Right cardiac atrium (tissue), 5 donors: ENCODE measurements at places on chromosomes 4 and X. TPM values are rescaled to one million over a fixed set of nuclear protein-coding genes. Genes with fewer than 3 reads are reported as not detected.

FBXW7 gene
- total RNA-seq = 41.6 TPM

SYN1 gene
- total RNA-seq = 8.6 TPM

- DNase-seq = no peak
Observed at GRCh38 chr4:89439533-89439932, 131.9 kb upstream of the GPRIN3 start.

DNA sequence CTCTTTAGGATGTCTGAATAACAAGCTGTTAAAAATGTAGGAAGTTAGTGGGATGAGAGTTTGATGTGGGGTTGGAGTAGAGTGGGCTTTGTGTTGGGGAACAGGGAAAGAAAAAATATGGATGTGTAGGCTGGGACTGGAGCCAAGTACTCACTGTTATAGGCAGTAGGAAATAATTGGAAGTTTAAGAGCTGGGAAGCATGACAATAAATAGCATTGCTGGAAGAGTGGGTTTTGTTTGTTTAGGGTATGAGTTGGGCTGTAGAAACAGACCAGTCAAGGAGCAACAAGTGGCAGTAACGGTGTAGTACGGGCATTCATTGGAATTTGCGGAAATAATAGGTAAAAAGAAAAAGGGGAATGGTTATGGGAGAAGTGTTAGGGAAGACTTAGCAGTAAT lies 81.6 kb downstream of the KDM6A start:
- no peak for DNase-seq

DNA sequence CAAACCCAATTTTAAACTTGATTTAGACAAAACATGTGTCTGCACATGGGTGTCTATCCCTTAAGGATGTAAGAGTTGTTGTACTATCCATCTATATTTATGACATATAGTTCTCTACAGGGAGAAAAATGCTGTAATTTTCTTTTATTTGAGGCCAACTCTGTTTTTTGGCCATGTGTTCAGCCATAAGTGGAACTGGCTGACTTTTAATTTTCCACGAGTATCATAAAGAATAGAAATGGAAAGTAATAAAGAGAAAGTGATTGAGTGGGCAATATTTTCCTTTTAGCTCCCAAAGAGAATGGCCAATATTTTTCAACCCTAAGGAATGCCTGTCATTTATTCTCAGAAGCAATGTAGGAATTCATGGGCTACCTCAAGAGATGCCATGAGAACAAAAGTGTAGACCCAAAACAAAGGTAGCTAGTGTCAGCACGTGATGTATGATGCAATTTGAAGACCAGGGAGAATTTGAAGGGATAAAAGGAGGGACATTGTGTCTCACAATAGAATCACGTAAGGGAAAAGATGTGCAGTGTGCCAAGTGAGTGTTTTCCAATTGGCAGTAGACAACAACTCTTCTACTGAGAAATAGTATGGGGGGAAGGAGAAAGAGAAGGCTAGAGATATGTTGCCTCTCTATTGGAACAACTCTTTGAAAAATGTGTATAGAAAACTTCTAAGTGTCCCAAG lies 27.8 kb upstream of the MXRA5 start:
- DNase-seq = no peak

- no peak for DNase-seq
Observed at GRCh38 chrX:11579636-11580600, 85.8 kb downstream of the ARHGAP6 start.

- no peak for DNase-seq
Observed at GRCh38 chrX:120512627-120513026, 43.5 kb upstream of the LAMP2 start.

- no peak for DNase-seq
Observed at GRCh38 chrX:132533409-132533808, 44.6 kb upstream of the MBNL3 start.

- DNase-seq = no peak
Observed at GRCh38 chrX:80816051-80816450, 6.4 kb upstream of the BRWD3 start.

- peak; percentile 3 for DNase-seq
Observed at GRCh38 chr4:8292478-8293107, 23.0 kb downstream of the HTRA3 start.

DNA sequence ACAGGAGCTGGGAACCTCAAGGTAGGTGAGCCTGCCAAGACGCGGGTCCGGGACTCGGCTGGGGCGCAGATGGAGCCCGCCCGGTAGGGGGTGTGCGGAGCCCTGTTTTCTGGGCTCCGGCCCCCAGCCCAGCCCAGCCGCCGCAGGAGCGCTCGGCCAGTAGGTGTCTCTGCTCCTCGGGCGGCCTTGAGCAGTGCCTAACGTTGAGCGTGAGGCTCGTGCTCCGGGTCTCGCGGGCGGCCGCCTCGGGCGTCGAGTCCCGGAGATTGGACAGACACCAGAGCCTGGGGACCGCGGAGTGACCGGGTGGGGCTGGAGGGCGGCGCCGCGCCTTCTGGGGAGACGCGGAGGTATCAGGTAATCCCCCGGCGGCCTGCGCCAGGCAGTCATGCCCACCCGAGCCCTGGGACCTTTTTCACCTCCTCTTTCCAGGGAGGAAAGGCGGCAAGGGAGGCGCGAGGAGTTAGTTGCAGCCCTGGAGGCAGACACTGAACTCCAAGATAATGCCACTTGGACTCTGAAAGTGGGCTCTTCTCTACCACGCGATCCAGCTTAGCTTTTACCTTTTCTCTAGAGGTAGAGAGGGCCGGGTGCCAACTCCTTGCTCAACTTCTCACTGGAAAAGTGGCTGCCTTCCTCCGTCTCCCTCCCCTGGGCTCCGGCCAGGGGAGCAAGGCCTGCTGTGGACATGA lies 14.5 kb upstream of the FGG start:
- peak; percentile 77 for DNase-seq

GRCh38 chr4:42159271-42160001 lies 7.0 kb upstream of the BEND4 start:
- DNase-seq = no peak

DNA sequence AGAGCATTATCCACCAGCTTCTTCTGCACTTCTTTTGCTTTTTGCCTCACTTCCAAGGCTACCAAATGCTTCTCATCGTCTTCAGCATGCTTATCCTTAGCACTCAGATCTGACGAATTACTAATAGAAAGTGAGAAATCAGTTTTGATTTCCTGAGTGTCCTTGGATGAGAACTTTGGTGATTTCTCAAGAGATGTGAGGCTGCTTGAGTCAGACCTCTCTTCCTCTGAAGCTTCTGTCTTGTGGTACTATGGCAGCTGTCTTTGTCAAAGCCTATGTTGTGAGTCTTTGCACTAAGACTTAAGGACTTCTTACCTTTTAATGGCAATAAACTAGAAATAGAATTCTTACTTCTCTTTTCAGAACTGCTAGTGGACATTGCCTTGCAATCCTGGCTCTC lies 169.9 kb downstream of the CPE start:
- no peak for DNase-seq

GRCh38 chr4:105061731-105062130 lies 84.9 kb upstream of the TET2 start:
- no peak for DNase-seq

DNA sequence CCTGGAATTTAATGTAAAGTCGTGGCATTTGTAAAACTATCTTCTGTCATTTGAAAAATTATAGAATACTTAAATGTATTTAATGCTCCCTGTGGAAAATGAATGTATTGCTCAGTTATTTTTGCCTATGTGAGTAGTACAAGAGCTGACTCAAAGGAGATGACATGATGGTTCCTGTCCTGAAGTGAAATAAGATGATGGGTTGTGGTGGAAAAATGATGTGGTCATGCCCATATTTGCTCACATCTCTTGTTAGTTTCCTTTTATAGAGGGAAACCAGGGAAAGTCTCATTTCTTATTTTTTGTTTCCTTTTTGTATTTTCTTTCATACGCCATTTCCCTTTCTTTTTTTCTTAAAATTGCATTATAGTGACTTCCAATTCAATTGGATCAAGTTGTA lies 23.7 kb downstream of the PLS3 start:
- DNase-seq = no peak
